Muscle of arm (tissue), 14 donors: ENCODE measurements at places on chromosomes 5 and 9.

DNA sequence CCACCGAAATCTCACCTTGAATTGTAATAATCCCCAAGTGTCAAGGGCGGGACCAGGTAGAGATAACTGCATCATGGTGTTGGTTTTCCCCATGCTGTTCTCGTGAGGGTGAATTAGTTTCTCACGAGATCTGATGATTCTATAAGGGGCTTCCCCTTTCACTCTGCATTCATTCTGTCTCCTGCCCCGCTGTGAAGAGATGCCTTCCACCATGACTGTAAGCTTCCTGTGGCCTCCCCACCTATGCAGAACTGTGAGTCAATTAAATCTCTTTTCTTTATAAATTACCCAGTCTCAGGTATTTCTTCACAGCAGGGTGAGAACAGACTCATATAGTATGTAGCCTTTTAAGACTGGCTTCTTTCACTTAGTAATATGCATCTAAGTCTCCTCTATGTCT, 128.1 kb upstream of the NR5A1 start:
- no peak for DNase-seq

DNA sequence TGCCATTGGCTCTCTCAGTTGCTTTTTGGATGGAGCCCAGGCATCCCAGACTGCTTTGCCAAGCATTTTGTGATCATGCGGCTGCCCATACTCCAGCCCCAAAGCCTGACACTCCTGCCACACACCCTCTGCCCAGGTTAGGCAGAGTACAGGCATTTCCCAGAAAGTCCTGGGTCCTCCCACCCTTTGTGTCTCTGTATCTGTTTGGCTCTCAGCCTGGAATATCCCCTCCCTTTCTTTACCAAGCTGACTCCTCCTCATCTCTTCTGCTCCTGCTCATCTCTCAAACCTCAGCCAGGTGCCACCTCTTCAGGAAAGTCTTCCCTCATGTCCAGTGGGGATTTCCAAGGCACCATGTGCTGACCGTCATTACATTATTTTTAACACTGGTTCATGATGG, 14.3 kb upstream of the SH3RF2 start:
- no peak for DNase-seq

DNA sequence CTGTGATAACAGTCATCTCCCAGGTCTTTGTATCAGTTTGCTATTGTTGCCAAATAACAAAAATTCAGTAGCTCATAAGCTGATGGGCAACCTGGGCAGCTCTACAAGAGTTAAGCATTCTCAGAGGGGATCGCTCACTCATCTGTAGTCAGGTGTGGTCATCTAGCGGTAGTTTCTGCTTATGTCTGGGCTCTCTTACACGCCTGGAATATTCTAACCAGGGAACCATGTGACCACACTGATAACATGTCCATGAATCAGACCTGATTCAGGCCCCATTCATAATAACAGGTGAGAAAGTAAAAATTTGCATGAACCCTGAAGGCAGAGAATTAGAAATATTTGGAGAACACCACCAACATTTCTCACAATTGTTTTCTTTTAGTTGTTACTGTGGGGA, 576.1 kb downstream of the SLCO4C1 start:
- DNase-seq = no peak

DNA sequence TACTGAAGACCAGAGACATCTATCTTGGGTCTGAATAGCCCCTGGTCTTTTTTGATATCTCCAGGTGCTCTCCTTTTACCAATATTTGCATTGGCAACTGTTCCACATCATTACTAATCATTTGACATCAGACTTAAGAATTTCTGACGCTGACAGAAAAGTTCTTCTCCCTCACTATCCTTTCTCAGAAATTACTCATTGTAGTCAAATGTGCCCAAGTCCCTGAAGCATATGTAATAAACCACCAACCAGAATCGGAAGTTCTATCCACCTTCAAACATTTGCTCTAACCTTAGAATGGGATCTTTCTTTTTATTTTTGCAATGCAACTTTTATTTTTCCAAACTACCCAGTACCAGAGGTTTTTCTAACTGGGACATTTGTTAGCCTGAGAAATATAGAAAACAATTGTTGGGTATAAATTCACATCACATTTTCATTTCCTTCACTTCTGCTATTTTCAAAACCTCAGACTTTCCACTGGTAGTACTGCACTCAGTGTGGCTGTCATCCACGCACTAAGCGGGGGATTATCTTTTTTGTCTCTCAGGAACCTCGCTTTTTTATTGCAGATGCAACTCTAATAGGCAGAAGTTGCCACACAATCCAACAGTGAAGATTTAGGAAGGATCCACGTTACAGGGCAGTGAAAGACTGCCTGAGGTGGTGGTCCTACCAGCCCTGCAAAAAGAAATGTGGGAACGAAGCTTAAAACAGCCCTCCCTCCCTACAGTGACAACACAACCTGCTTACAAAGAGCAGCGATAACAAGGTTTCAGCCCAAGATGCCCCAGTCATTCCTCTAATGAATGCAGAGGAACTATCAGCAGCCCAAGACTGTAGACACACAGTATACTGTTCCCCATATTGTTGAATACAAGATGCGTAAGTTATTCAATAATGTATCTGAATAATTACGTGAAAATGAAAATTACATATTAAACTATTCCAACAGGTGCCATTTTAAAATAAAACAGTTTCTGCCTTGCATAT, 201.2 kb downstream of the EBF1 start:
- no peak for DNase-seq

GRCh38 chr9:4141296-4141695, 158.6 kb downstream of the GLIS3 start:
- no peak for DNase-seq

DNA sequence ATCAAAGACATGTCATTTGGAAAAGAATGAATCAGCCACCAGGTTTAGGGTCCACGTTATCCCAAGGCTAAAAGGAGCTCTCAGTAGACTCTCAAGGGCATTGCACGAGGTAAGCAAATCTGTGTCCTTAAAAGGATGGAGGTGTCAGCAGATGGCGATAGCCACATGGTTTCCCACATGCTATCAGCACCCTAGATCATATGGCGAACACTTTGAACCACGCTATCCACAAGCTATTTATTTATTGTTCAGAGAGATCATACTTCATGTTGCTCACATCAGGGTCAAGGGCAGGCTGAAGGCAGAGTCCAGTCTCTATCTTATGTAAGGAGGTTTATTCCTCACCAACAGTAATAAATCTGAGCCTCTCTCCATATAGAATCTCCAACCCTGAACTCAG, 43.7 kb downstream of the CDH6 start:
- no peak for DNase-seq

GRCh38 chr5:20230010-20230409, 242.0 kb upstream of the CDH18 start:
- no peak for DNase-seq

DNA sequence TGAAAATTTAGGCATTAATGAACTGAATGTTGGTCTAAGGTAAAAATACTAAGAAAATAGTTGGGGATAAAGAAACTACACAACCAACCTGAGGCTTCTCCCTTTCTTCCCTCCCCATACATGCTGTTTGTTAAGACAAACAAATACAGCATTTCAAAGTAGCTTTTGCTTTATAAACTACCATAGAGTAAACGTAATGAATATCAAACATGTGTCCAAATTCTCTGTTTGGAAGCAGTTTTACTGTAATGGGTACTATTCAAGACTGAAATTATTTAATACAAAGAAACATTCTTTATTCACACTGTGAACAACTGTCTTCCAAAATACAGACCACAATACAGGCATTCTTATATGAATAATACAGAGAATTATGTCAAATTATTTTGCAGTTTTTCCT, 52.0 kb downstream of the SLC44A1 start:
- no peak for DNase-seq

DNA sequence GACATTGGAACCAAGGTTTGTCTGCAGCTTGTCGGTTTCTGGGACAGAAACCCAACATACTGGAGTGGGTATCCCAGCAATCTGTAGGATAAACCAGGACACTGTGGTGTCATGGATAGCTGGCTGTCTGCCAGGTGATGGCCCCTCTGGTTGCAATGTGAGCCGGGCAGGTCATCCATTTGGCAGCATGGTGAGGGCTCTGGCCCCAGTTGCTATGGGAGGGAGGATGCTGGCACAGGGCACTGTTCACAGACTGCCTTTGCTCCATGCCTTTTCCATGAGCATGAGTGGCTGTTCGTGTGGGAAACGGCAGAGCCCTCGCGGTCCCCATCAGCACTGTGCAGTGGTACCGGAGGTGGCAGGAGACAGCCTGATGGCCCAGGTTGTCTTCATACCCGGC, 6.4 kb downstream of the S1PR3 start:
- DNase-seq = no peak

GRCh38 chr9:34588671-34589635, 571 bp downstream of the CNTFR start:
- no peak for DNase-seq

DNA sequence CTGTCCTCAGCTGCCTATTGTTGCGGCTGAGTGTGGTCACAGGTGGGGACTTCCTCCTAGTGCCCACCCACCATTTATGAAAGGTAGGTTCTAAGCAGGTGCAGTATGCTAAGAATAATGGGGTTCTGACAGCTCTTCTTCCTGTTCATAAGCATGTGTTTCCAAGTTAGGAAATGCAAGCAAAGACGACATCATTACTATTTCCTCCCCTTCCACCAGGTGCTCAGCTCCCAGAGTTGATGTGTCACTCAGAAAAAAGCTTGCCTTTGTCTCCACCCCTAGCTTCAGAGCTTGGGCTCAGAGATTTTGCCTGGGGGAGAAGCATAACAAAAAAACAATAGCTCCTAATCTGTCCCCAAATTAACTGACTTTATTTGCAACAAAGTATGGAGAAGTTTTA, 1076.7 kb downstream of the NR2F1-AS1 start:
- no peak for DNase-seq

DNA sequence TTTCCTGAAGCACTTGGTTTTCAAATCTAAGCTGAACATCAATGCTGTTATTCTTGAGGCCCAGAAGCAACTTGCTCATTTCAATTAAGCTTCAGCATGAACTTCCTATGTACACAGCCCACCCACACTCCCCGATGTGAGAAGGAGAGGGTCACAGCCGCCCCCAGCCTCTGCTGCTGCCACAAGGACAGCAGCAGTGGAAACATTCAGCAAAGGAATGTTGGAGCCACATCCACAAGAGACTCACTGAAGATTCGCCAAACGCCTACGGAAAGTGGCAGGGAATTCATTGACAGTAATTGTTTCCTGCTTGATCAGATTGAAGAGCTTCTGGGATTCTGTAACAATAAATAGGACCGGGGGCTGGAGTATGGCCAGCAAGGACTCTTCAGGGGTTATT, 2.9 kb downstream of the TGFBI start:
- no peak for DNase-seq

DNA sequence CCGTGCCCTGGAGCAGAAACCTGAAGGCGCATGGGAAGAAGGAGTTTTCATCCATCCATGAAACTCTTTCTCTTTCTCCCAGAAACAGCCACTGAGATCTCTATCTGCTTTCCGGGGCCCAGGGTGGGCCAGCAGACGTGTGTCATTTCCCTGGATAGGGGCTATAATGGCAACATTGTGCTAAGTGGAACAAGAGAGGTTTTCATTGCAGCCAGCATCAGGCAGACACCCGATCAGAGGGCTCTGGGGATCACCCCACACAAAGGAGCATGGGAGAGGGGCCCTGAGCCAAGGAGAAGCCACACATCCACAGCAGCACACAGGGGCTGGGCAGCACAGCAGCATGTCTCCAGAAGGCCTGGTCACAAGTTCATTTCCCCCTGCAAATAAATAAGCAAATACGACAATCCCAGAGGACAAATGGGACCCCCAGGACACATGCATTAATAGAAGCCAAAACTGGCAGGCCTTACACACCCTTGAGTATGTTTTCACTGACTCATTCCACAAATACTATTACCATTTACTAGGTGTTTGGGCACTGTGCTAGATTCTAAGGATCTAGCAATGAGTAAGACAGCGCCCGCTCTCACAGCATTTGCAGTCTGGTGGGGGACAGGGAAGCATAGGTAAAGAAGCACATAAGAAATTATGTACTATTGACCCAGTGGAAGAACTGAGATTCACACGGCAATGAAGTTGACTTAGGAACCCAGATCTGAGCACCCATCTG, 4.3 kb upstream of the AFAP1L1 start:
- DNase-seq = no peak

DNA sequence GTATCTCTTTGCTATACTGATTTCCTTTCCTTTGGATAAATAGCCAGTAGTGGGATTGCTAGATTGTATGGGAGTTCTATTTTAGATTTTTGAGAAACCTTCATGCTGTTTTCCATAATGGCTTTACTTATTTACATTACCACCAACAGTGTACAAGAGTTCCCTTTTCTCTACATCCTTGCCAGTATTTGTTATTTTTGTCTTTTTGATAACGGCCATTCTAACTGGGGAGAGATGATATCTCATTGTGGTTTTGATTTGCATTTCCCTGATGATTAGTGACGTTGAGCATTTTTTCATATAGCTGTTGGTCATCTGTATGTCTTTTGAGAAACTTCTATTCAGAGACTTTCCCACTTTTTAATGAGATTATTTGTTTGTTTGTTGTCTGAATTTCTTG, 25.8 kb downstream of the NADK2 start:
- DNase-seq = no peak

DNA sequence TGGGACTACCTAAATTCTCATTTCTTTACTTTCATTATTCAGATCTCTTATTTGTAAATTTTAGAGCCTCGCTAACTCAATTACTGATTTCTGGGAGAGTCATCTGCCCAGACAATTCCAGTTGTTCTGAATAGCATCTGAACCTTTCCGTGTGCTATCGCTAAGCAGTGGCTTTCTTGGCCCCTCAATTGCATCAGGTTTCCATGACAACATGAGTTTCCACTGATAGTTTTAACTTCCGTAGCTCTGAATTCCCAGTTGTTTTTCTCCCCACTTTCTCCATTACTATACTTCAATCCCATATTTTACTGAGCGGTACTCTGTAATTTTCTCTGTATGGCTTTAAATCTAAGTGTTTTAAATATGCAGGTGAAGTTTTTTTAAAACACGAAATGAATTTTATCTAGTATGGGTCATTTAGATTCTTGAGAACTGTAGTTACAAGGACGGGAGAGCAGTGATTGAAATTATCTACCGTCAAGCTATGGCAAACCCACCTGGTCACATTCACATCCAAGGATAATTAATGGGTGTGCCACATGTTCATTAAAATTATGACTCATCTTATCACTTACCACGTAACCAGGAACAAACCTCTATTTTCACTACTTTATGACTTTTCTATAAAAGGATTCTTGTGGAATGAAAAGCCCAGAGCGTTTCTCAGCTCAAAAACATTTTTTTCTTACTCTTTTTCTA, 223.5 kb upstream of the PCSK5 start:
- peak; percentile 15 for DNase-seq

DNA sequence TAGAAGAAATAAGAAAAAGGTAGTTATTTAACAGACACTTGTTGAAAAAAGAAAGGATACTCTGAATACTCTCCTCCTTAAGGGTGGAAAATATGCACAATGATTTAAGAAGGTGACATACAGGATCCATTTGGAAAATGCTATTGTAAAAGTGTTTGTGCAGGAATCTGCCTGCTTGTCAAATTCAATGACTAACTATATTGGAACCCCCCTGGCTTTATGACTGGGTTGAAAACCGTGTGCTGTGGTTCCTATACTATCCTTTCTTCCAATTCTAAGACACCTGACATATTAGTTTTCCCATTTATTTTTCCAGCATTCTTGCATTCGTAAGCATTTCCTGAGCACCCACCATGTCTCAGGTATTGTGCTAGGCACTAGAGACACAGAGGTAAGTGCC, 220.0 kb downstream of the GLIS3 start:
- DNase-seq = no peak

GRCh38 chr5:37836592-37837413, 3.0 kb downstream of the GDNF start:
- no peak for DNase-seq
